Activated T-helper 17 cell treated with anti-CD3 and anti-CD28 coated beads, Interleukin-2, amount 50 U/mL, for 72 hours (primary cell): ENCODE measurements at places on chromosomes 5 and 9.

DNA sequence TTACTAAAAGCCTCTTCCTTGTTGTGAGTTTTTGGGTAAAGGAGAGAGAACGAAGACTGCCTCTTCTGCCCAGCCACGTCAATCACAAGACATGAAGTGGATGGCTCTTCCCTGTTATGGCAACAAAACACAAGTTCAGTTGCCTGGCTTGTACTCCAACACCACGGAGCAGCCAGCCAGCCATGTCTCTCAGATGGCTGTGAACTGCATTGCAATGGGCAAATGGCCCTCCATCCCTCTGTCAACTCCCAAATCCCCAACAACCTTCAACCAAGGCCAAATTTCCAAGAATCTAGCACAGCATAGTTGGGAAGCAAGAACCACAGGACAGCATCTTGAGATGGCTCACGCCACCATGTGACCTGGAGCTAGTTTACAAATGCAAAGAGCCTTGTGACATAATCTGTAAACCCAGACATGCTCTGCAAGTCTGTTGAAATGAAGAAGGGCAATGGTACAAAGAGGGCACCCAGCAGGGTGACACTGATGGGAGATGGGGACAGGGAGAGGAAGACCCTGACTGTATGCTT, 53.9 kb downstream of the ZNF366 start:
- no peak for ATAC-seq

- ATAC-seq = no peak
Observed at GRCh38 chr9:87063871-87064270, 116.6 kb upstream of the GAS1 start.

DNA sequence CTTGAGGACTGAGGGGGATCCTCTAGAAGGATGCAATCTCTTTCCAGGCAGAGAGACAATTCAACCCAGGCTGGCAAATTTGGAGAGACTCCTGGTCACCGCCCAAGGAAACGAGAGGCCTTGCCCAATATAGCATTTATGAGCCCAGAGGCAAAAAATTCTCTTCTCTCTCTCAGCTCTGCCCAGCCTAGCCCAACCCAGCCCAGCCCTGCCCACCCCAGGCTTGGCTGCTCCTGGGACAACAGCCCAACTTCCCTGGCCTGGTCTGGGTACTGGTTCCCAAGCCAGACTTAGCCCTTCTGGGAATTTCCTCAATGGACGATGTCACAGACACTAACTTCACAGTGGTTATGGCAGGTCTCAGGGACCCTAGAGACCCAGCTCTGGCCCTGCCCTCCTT, 116.5 kb downstream of the PSD2 start:
- ATAC-seq = no peak

DNA sequence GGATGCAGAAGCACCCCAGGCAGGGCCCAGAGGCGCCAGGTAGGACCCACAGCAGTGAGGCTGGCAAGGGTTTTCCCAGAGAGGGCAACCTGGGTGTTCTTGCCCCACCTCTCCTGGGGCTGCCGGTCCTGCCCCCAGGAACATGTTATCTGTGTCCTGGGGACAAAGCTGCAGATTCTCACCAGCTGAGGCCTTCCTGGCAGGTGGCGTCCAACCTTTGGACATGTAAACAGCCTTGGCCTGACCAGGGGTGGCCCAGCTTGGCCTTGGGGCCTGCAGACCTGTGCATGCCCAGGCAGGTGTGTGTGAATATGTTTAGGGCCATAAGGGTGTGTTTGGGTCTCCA, 101.8 kb upstream of the LARP1 start:
- ATAC-seq = no peak

DNA sequence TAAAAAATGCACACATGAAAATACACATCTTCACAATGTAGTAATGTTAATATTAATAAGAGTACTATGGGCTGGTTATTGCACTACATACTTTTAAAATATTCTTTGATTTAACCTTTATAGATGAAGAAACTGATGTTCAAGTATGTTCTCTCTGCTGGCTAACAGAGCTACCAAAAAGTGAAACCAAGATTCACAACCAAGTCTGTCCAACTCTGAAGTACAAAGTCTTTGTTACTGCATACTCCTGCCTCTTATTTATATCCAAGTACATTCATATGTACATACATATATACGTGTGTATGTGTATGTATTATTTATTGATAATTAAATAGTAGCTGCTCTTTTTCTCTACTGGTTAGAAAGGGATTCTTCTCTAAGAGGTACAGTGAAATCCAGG, 325.6 kb downstream of the BNC2 start:
- ATAC-seq = no peak

DNA sequence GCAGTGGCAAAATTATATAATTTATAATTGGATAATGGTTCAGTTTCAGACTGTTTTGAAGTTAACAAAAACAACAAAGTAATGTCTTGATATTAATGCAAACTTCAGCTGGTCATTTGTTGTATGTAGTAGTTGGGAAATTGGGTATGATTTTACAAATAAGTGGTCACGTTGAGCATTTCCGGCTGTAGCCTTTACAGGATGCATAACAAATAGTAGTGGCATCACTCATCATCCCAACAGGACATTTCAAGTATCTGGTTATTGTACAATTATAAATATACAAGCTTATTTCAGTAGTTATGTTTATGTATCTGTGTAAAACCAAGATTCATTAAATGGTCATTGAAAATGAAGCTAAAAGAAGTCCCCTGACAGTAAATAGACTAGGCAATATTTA, 72.9 kb downstream of the SMIM15 start:
- ATAC-seq = no peak

- no peak for ATAC-seq
Observed at GRCh38 chr5:29037716-29038115, 1999.3 kb upstream of the CDH9 start.

- no peak for ATAC-seq
Observed at GRCh38 chr9:27248702-27249101, 48.2 kb downstream of the EQTN start.

DNA sequence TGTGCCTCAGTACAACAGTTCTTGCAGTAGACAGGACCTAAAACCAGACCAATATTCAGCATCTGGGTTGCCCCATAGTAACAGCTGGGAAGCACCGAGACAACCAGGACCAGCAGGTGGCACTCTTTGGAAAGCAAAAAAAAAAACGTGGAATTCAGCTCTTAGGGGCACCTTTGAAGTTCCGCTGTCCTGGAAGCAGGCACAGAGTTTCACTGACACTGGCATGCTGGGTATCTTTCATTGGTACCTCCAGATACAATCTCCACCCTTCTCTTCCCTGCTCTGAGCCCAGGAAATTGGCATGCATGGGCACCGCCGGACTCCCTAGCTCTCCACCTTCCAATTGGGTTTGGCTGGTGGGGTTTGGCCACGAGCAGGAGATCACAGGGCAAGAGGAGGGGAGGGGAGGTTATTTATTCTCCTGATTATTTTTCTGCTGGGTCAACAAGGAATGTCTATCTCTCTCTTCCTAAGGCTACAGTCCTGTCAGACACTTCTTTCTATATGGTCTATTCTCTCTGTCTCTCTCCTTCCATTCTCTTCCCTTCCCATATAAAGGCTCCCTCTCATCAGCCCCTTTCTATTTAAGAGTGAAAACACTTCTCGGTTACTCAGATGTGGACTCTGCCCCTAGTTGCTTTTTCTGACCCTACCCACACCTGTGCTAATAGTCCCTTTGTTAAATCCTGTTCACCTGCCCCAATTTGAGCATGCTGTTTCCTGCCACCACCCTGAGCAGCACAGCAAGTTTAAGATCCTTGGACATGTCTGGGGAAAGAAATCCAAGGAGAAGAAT, 1.9 kb upstream of the IDNK start:
- no peak for ATAC-seq

- ATAC-seq = peak; percentile 63
Observed at GRCh38 chr5:35856765-35857351, at the start of gene IL7R. IL7R (plus strand) TSS chr5:35856891; CDS start chr5:35856978, 87 bp downstream.

- ATAC-seq = no peak
Observed at GRCh38 chr9:29548436-29548835, 1975.2 kb upstream of the C9orf72 start.

DNA sequence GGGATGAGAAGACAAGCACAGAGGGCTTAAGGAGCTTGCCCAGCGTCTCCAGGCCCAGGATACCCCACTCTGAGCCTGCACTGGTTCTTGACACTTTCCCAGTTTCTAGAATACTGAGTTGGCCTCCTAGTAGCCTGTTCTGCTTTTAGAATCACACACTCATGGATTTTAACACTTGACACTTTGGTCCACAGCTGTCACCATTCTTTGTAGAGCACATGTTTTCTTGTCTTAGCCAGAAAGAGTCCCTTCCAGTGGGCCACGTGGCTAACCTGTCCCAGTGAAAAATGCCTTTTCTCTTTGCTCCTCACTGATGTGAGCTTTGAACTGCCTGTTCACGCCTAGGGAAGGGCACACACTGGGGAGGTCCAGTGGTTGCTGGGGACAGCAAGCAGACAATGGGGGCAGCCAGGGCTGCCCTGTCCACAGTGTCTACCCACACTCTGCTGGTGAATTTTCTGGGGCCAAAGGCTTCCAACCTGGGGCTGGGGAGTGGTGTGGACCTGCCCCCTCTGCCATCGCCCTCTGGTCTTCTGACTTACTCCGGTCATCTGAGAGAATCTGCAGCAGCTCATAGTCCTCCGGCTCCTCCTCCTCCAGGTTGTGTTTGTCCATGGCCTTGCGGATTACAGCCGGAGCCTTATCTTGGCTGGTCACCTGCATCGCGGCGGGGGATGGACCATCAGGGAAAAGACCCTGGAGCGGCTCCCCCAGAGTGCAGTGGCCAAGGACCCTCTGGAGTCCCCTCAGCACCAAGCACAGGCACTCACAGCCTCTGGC, 21.1 kb downstream of the RALGDS start:
- ATAC-seq = no peak

DNA sequence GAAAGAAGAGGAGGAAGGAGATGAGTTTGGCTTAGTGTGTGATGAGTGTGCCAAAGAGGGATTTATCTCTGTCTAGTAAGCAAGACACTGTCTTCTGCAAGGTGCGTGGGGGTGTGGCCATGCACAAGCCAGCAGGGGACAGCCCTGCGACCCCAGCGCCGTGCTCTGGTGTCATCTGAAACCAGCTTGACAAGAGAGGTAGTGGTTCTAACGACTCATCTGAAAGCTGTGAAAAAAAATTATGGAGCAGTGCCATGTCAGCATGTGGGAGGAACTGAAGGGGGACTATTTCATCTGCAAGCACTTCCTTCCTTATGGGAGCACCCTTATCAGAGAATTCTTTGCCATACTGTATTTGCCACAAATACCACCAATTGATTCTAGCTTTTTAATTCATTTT, 398.6 kb downstream of the PSAT1 start:
- no peak for ATAC-seq

- peak; percentile 52 for ATAC-seq
Observed at GRCh38 chr5:5481206-5481605, 58.7 kb downstream of the ICE1 start.

DNA sequence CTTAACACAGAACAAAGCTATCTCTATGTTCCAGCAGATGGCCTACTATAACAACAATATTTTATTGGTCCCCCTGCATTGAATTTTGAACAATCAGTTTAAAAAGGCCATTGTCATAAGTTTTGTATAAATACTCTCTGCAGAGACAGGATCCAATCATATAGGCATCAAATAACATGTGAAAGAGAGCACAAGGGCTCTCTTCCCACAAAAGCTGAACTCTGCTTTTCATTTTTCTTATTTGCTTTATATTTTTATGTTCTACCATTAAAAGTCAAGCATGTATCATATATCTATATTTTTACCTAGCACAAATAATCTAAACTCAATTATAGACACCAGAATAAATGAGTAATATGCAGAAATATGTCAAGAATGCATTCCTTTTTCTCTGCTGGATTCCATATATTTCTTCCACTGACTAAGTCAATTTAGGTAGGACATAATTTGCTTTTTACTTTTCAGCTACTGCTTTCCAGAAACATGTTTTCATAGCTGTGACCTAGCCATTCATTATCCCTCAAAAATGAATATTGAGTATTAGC, 143.6 kb downstream of the CDH9 start:
- no peak for ATAC-seq

DNA sequence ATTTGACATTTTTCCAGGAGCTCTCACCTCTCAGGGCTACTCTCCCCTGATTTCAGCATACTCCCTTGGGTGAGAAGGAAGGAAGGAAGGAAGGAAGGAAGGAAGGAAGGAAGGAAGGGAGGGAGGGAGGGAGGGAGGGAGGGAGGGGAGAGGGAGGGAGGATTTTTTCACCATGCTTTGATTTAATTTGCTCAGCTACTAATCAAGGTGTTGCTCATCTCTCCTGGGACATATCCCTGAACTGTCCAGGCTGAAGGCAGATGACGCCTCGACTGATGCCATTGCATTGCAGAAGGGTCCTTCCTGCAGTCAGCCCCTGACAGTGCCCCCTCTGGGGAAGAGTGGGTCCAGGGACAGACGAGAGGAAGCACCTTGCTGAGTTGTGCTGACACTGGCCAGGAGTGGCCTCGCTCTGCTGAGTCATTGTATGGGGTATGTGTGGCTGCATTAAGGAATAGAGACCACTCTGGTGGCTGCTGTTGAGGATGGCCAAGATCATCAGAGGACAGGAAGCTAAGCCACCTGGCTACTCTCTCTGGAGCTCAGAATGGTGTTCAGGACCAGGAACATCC, 43.6 kb upstream of the CRB2 start:
- no peak for ATAC-seq

DNA sequence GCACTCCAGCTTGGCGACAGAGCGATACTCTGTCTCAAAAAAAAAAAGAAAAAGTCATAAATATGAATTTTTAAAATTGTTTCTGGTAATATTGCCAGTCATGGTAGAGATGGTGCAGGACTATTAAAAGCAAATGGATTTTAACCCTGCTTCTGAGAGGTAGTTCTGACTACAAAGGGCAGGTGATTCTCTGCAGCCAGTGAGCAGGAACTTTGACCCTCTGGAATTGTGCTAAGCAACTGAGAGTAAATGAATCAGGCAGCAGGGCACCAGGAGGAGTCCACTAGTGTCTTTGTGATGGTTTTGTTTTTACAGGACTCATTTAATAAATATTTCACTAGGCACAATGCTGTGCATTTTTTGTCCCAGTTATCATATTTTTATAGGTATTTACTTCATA, 781.2 kb downstream of the TLE4 start:
- no peak for ATAC-seq

DNA sequence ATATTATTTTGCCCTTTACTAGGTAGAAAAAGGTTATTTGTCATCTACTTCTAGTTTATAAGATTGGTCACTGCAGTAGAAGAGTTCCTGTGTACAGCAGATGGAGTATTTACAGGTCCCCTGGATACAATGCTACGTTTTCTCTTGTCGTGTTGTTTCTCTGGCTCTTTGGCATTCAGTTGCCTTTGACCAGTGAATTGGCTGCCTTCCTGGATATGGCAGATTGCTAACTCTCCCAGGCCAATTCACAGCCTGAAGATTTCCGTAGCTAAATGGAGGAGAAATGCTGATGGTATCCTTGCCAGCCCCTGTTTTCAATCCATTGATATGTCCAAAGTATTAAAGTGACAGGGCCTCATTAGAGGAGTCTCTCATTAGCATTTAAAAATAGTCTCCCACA, 32.5 kb upstream of the GNAQ start:
- no peak for ATAC-seq

- ATAC-seq = no peak
Observed at GRCh38 chr5:136104306-136104965, 28.2 kb upstream of the SMAD5 start.

DNA sequence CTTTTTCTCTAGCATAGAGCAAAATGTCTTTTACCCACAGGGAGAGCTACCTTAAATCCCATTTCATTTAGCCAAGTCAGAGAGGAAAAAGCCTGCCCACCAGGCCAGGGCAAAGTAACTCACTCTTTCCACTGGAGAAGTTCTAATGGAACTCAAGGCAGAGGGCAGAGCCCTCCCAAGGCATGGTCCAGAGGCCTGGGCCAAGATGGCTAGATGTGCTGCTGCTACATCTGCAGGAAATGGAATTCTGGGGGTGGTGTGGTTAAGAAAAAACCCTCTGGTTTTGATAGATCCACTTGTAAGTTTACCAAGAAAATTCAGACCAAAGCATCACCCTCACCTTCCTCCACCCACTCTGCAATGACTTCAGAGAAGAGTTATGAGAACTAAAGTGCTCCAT, 37.3 kb downstream of the CSF2 start:
- ATAC-seq = peak; percentile 57
